ENCODE measurements at places on chromosomes 2 and 18.
A peak's percentile ranks its signal among the peaks of the same experiment; 100 is the strongest.

DNA sequence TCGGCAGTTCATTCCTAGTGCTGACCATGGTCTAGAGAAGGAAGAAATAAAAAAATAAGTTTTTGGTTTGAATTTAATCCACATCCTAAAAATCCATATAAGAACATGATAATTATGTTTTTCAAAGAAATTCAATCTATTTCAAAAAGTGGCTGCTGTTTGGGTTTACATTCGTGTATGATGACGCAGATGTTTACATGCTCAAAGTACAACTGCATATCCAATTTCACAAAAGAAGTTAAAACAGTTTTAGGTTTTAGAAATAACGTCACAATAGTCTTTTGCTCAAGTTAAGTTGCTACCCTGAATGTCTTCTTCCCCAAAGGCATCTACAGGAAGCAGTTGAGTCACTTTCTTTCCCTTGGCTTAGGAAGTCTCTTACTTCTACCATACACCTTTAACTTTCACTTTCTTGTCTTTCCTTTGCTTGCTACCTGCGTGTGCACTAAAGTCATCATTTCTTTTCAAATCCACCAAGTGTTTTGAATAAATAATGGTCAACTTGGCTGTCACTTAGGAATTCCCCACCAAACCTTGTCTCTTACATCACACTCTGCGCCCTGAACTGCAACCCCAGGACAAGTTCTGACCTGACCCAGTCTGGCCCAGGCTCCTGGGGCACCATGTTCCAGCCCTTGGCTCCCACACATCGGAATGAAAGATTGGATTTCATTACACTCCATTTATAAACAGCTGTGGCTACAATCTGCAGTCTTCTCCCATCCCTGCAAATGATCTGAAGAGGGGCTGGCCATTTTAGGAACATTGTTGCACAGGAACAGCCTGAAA, 28.4 kb downstream of the FAM237A start:
- no peak for DNase-seq

DNA sequence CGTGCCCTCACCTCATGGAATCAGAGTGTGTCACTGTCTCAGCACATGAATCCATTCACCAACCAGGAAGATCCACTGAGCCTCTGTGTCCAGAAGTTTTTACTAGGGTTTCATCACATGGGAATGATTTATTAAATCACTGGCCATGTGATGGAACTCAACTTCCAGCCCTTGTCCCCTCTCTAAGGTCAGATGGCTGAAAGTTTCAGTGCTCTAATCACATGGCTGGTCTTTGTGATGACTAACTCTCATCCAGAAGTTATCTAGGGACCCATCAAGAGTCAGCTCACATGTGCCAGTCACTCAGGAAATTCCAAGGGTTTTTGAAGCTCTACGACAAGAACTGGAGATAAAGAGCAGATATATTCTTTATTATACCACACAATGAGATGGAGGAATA, 140.5 kb upstream of the GYPC start:
- no peak for DNase-seq

DNA sequence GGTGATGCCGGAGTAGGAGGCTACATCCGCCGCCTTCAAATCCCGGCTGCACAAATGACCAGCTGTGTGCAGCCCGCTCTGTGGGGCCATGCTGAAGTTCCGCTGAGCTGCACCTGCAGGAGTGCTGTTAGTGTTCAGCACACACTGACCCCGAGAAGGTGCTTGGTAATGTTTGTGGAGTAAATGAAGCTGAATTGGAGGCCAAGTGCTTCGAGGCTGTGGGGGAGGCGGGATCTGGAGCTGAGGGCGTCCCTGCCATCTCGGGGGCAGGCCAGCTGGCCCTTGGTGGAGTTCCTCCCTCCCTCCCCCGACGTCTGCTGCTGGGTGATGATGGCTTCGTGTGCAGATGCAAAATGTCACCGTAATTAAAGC, 23.2 kb downstream of the KCNF1 start:
- no peak for DNase-seq

- peak; percentile 39 for DNase-seq
Observed at GRCh38 chr18:26503382-26503781, 45.0 kb downstream of the KCTD1 start.

- DNase-seq, result no peak
Observed at GRCh38 chr2:222919841-222920526, 59.1 kb downstream of the ACSL3 start.

- DNase-seq, result no peak
Observed at GRCh38 chr2:152352616-152353015, 17.6 kb downstream of the FMNL2 start.

GRCh38 chr2:220949466-220949865, 622.6 kb downstream of the EPHA4 start:
- no peak for DNase-seq

DNA sequence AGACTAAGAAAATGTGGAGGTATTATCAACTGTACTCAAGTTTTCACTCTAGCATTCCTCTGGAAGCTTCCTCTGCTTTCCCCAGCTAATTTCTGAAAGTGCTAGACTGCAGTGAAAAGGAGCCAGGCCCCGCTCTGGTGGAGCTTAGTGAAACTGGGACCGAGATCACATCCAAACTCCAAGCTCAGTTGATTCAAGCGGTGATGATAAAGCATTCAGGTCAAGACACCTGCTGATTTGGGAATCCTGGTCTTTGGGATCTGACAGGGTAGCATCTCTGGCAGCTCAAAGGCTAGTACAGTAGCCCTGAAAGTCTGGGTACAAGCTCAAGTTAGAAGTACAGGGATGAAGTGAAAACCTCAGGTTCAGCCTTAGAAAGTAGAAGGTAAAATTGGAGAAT, 120.2 kb upstream of the CRIM1 start:
- no peak for DNase-seq

DNA sequence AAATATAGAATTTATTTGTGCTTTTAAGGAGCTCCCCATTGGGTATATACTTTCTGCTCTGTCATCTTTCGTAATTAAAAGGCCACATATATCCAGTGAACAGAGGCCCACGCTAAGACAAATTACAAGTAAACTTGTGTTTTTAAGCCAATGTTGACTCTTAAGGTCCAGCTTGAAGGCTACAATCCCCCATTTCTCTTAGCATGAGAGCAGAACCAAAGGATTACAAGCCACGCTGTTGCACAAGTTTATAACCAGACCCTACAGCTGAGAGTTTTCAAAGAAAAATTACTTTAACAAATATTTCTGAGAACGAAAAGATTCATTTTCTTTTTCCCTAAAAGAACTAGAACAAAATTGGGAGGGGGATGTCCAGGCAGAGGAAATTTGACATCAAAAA, 471.0 kb downstream of the TXNL1 start:
- DNase-seq, result no peak

DNA sequence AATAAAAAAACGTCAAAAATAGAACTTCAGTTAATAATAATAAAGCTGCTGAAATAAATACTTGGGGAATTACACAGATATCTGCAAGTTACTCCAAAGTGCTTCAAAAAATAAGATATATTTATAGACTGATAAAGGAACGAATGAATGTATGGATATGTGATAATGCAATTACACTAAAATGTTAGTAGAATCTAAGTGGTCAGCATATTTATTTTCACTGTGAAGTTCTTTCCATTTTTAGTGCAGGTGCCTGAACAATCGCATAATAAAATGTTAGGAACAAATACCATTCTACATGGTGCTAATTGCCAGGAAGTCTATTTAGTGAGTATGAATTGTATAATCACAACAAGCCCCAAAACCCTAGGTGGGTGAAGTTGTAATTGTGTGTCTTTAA, 169.6 kb upstream of the RGPD4 start:
- DNase-seq, result no peak

GRCh38 chr18:10893196-10893595, 256.2 kb downstream of the PIEZO2 start:
- DNase-seq, result no peak

DNA sequence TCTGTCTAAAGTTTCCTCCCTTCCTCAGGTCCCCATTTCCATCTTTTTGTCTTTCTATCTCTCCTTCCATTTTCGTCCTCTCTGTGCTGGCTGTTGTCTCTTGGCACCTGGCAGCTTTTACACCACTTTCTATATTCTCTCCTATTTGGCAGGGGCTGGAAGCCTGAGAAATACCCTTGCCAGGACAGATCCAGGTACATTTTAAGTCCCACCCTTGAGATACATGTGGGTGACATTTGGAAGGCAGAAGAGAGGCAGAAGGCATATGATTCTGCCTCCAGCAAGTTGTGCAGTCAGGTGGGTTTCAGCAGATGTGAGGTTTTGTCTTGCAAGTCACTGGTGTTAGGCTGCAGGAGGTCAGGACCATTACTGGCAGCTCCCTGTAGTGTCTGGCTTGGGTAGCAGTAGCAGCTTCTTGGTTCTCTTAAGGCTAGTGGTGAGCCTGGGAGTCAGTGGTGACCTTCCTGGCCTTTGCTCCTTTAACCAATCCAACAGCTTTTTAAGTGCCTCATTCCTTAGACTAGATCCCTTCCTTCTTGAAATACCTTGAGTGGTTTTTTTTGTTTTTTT, 90.1 kb downstream of the CAPN13 start:
- DNase-seq, result no peak

GRCh38 chr2:100000915-100001707, 141.3 kb downstream of the AFF3 start:
- no peak for DNase-seq

- no peak for DNase-seq
Observed at GRCh38 chr2:170030040-170030439, 147.9 kb upstream of the MYO3B start.

- DNase-seq, result no peak
Observed at GRCh38 chr2:176746411-176746810, 466.2 kb upstream of the HNRNPA3 start.

DNA sequence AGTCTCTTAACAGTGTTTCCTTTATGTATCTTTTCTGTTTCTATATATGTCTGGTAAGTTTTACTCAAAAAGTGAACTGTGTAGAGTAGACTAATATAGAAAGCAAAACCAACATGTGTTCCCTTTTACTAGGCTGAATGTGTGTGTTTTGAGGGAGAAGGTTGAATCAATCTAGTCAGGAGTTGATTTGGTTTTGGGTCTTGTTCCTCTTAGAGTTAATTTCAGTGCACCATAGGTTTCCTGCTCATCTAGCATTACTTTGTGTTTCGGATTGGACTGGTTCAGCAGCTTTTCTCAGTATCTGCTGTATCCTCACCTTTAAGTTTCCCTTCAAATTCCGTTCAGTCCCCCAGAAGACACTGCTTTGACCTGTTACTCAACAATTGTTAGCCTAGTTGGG, 52.0 kb upstream of the TRIM43 start:
- no peak for DNase-seq

DNA sequence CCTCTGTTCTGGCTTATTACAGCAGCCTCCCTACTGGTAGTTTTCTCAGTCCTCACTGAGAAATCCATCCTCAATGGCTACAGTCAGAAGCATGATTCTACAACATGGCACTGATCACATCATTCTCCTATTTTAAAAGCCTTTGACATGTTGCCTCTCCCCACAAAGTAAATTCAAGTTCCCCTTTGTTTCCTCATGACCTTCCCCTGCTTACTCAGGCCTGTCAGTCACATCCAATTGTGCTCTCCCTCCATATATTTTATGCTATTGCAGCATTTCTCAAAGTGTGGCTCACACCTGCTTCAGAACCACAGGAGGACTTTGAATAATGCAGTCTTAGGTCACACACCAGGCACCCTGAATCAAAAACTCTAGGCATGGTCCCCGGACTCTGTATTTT, 124.6 kb downstream of the SPOPL start:
- DNase-seq, result no peak

GRCh38 chr2:192196421-192197194, 1.9 kb upstream of the TMEFF2 start:
- DNase-seq, result peak; percentile 1

DNA sequence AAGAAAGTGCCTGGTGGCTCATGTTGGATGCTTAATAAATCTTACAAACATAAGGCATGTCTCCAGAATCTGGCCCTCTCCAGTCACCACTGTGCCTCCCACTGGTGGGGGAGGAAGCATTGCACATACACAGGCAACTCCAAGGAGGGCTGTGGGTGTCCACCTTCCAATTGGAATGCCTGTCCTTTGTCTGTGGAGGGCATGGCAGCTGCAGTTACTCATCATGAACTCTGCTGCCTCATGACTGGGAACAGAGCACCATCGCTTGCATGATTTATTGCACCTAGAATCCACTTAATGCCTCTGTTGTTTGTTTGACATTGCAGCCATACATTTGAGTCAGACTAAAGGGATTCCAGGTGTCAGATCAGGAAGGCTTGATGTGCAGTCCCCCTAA, 278.9 kb downstream of the PRKCE start:
- peak; percentile 44 for DNase-seq

GRCh38 chr2:66433945-66434678, 813 bp upstream of the MEIS1 start:
- DNase-seq, result peak; percentile 79

DNA sequence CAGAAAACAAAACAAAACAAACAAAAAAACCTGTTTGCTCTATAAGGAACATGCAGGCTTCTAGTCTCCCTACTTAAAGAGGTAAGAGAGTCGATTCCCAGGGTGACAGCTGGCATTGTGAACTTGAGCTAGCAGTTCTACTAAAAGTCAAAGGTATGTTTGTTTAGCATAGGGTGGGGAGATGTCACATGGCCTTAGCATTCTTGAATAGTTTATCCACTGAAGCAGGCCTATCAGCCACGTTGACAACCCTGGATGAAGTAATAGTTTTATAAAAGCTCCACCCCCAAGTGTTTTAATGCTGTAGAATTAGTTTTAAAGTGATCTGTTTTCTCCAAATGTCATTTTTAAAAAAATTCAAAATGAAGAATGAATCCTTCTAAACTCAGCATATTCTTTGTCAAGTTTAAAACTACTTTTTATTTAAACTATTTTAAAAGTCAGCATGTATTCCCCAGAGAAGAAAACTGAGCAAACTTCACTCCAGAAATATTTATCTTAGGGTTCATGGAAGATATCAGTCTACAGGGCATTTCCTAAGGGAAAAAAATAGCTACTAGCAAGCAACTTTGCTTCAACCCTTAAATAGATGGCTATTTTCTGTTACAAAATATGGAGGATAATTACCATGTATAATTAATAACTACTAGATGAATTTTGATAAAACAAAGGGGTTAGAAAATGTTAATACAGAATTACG, 1.7 kb downstream of the MYOM1 start:
- peak; percentile 86 for DNase-seq

GRCh38 chr2:59693231-59693959, 860.1 kb downstream of the BCL11A start:
- DNase-seq, result peak; percentile 86

GRCh38 chr2:209383212-209383611, 40.6 kb upstream of the MAP2 start:
- DNase-seq, result peak; percentile 8

DNA sequence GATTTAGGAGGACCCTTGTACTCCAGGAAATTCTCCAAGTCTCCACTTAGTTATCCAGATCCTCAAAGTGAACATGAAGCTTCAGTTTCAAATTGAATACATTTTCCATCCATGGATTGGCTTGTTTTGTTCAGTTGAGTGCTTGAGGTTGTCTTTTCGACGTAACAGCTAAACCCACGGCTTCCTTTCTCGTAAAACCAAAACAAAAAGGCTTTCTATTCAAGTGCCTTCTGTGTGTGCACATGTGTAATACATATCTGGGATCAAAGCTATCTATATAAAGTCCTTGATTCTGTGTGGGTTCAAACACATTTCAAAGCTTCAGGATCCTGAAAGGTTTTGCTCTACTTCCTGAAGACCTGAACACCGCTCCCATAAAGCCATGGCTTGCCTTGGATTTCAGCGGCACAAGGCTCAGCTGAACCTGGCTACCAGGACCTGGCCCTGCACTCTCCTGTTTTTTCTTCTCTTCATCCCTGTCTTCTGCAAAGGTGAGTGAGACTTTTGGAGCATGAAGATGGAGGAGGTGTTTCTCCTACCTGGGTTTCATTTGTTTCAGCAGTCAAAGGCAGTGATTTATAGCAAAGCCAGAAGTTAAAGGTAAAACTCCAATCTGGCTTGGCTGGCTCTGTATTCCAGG, at the start of gene CTLA4:
TSS of gene CTLA4 (plus strand) at position 211 of the 640 bp plus-strand sequence. CDS start at position 383, 172 bp downstream.
- no peak for DNase-seq
